ENCODE measurements at places on chromosomes 4 and X.

DNA sequence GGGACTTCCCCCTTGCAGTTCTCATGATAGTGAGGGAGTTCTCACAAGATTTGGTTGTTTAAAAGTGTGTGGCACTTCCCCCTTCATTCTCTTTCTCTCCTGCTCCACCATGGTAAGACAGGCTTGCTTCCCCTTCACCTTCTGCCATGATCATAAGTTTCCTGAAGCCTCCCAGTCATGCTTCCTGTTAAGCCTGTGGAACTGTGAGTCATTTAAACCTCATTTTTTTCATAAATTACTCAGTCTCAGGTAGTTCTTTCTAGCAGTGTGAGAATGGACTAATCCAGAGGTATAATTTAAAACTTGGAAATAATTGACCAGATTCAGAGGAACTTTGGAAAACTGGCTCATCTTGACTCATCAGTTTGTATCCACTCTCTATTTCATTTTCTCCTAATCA lies 129.0 kb downstream of the TMEM47 start:
- no peak for DNase-seq

- DNase-seq = no peak
Observed at GRCh38 chrX:41339148-41339547, 5.2 kb downstream of the DDX3X start.

DNA sequence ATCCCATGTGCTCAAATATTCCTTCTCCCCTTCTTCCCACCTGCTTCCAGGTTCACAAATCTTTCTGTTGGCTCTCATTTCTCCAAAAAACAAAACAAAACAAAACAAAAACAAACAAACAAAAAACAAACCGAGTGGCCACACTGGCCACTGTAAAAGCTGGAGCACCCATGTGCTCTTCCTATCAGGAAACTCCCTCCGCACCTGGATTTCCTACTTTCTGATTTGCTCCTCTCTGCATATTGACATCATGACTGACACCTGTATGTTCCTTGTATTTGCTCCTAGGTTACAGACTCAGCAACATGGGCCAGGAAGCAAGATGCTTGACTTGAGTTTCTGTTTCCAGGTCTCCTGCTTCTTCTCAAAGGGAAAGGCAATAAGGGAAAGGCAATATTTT lies 258.8 kb downstream of the GPC3 start:
- no peak for DNase-seq

- no peak for DNase-seq
Observed at GRCh38 chr4:11440481-11441193, 11.9 kb upstream of the HS3ST1 start.

- DNase-seq = no peak
Observed at GRCh38 chr4:6134612-6135220, 65.6 kb downstream of the JAKMIP1 start.

DNA sequence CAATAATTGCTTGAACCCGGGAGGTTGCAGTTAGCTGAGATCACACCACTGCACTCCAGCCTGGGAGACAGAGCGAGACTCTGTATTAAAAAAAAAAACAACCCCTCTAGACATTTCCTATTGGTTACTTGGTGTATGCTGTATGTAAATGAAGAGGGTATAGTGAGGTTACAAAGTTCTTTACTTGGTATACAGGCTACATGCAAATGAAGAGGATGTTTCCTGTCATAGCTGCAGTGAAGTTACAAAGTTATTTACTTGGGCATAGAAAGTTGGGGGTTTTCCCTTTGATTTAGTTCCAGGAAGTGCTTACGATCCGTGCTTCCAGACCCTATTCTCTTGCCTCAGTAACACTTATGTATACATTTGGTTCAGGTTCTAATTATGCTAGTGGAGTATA lies 38.4 kb upstream of the CLNK start:
- no peak for DNase-seq

DNA sequence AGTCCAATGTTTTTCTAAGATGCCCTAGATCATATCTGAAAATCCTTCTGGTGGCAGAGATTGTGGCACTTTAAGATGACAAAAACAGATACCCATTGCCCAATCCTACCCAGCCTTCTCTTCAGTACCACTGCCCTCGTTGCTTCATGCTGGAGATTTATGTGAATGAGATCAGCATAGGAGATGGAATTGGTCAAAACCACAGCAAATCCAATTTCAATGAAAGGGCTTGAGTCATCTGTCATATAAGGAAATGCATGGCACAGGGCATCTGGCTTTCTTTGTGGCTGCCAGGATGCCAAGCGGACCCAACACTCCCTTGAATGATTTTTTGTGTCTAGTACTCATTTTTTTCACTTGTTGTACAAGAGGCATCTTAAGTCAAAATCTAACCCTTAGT lies 16.8 kb downstream of the AFF2 start:
- DNase-seq = no peak

DNA sequence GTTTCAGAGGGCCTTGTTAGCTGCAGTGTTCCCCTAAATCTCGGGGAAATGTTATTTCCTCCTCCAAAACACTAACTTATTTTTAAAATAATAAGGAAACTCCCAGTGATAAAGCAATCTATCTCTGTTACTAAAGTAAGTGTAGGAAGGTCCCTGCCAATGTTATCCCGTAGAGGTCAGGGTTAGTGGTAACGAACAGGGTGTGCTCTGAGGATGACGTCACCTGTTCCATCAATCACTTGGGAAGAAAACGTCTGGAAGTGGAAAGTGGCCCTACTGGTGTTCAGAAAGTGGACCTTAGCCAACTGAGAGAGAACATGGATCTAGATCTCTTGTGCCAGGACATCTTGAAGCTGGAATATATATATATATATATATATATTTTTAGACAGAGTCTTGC lies 249.5 kb downstream of the BCOR start:
- DNase-seq = no peak

- no peak for DNase-seq
Observed at GRCh38 chr4:185341841-185342240, 53.9 kb downstream of the LRP2BP start.

GRCh38 chr4:186728631-186729271 lies 5.1 kb upstream of the FAT1 start:
- no peak for DNase-seq

GRCh38 chr4:53905276-53905940 lies 159.0 kb downstream of the CHIC2 start:
- DNase-seq = no peak

DNA sequence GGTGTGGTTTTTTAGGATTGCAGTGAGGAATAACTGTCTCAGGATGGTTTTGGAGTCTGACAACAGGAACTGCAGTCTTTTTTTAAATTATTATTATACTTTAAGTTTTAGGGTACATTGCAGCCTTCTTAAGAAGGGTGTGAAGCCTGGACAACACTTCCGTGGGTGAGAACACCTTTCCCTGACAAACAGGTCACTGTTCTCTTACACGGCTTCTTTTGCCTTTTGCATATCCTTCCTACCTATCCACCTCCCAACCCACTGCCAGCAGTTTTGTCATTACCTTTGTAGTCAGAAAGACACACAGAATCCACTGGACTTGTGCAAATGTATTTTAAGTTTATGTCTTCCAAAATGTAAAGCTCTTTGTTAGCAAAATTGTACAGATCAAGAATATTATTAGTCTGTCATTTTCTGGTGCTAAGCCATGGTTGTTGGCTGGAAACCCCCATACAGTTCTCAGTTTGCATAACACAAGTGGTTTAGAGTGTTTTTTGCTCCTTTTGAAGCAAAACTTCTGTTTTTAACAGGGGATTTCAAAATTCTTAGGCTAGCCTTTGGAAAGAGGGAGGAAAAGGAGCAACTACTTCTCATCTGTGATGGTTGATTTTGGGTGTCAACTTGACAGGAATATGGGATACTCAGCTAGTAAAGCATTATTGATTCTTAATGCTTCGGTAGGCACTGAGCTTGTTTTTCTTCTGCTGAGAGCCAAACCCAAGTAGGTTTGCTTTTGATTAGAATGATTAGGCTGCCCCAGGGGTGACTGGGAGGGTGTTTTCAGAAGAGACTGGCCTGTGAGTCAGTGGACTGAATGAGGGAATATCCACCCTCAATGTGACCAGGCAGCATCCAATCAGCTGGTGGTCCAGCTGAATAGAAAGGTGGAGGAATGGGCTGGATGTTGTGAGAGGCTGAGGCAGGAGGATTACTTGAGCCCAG lies 29.4 kb upstream of the KLHL2 start:
- no peak for DNase-seq

- DNase-seq = no peak
Observed at GRCh38 chr4:2790583-2791517, 2.0 kb upstream of the SH3BP2 start.

DNA sequence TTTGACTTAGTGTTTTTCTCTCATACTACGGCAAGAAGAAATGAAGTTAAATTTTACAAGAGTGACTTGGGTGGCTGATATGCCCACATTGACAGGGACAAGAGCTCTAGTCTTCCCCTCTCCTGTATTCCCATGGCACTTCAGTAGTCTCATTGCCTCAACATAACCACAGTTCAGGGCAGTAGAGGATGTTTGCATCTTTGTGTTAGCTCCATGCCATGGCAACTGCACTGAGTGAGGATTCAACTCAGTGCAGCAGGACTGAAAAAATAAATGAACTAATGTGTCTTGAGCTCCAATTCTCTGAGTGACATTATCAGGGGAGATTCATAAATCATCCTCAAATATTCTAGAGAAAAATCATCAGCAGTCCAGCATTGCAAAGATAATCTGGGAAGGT lies 78.8 kb downstream of the TET2 start:
- no peak for DNase-seq

GRCh38 chrX:79078114-79078513 lies 66.4 kb upstream of the GPR174 start:
- DNase-seq = no peak

GRCh38 chrX:30786374-30786773 lies 102.7 kb downstream of the TAB3 start:
- DNase-seq = no peak

DNA sequence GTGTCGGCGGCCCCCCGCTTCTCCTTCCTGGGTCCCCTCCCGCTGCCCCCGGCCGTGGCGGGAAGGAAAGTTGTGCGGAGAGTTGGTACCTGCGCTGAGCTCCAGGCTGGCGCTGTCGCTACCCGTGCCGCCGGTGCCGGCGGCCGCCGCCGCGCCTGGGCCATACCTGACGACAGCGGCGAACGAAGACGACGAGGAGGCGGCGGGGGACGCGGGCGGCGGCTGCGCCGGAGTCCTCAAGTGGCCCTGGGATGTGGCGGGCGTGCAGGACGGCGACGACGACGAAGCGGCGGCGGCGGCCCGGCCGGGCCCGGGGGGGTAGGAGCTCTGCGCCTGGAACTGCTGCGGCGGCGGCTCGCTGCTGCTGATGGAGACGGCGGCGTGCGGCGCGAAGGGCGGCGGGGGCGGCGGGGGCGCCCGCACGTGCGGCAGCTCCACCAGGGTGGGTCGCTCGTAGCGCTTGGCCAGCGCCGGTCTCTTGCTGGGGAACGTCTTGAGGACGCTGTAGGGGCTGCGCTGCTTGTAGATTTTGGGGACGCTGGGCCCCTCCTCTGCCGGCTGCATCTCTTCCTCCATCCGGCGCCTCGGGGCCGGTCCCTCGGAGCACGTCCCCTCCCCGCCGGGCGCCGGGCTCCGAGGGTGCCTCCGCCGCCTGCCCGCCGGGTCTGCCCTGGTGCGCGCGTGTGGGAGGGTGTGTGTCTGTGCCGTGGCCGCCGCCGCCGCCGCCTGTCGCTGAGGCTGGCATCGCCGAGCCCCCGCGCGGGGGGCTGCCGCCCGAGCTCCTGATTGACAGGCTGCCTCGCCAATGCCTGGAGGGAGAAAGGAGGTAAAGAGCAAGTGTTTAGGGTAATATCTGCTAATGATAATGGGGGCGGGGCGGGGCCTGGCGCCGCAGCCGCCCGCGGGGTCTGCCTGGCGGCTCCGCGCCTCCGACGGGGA lies 618 bp downstream of the BEND4 start:
- no peak for DNase-seq

DNA sequence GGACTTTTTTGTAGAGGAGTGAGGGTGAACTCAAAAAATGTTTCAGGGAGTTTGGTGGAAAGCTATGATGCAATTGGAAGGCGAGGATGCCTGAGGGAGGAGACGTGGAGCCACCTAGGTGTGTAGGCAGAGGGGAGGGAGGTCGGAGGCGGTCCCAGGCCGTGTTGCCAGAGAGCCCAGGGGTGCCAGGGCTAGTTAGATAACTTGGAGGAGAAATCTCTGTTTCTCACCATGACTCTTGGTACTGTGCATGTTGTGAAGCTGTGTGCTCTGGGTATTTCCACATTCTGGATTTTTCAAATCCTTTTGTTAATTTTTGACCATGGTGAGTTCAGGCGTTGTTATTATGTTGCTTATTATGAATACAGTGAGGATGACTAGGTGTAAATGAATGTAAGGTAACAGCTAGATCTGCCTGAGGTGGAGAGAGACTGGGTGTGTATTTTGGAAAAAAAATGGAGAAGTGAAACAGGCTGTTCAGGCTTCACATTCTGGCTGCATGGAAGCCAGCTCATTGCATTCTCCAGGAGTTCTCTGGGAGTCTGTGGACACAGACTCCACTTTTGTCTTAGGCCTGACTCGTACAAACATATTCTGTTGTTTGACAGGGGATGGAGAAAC lies 4.5 kb downstream of the RAB9A start:
- no peak for DNase-seq

GRCh38 chrX:129663171-129663570 lies 8.4 kb upstream of the APLN start:
- peak; percentile 36 for DNase-seq

DNA sequence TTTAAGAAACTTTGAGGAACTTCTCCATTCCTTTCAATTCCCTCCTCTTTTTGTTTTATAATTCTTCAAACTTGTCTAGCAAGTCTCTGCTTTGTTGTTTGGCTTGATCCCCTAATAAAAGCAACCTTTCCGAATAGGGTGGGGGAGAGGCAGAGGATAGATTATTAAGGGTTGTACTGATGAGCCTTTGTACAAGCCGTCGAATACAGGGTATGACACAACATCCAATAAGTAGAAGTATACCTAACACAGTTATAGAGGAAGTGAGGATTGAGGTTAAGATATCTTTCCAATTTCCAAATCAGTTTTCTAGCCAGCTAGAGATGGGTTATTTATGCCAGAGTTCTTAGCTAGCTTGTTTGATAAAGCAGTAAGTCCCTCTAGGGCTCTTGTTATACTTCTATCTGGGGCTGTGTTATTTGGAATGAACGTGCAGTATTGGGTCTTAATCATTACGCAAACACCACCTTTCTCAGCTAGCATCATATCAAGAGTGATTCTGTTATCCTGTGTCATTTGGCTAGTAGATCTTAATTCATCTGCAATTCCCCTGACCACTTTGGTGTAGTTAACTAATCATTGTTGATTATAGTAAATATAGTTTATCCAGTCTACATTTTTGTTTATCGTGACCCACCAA lies 18.5 kb downstream of the METAP1 start:
- DNase-seq = no peak

- no peak for DNase-seq
Observed at GRCh38 chr4:53441564-53441963, 64.1 kb downstream of the FIP1L1 start.

- DNase-seq = no peak
Observed at GRCh38 chrX:140756941-140757340, 47.4 kb downstream of the LINC00632 start.

- DNase-seq = no peak
Observed at GRCh38 chrX:118884552-118885138, 61.0 kb downstream of the ZCCHC12 start.

DNA sequence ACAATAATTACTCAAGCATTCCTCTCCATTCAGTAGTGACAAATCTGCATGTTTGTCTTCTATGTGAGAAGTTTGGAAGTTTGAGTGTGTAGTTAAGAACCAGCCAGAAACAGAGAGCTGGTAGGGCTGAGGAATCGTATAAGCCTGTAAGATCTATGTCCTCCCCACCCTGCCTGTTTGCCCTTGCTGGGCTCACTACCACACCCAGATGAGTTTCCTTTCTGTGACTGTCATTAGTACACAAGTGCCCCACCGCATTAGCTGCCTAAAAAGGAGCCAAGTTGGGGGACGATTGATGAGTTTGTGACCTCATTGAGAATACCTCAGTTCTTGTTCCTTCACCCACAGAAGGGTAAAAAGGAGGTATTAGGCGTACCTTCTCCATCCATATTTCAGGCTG lies 28.3 kb downstream of the DOCK11 start:
- DNase-seq = no peak

Data from dermis microvascular lymphatic vessel endothelial cell (primary cell).